Putamen (tissue), 1 donor: ENCODE measurements at places on chromosomes 1 and 21.
A peak's percentile ranks its signal among the peaks of the same experiment; 100 is the strongest.

DNA sequence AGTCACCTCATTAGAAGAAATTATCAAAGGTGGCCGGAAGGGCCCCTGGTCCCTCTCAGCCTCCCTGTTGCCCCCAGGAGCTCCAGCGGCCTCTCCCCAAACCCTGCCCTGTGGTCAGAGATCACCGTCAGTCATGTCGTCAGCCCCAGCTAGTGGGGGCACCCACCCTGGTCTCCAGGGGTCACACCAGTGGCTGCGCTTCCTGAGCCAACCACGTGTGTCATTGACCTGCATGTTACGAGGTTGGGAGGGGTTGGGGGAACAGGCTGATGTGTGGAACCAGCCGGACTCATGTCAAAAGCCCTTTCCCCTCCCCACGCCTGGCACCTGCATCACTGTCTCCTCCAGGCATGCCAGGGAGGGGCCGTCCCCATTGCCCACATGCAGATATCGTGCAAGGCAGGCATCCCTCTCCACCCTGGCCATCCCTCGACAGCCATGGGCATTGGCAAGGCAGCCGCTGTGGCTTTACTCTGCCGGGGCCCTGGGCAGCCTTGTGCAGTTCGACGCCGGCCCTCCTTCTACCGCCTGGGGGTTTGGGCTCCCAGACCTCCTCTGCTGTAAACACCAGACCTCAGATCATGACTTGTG, 128.7 kb downstream of the CRYAA start:
- DNase-seq: no peak

GRCh38 chr1:1779320-1779675, 1.0 kb upstream of the NADK start:
- DNase-seq: no peak

DNA sequence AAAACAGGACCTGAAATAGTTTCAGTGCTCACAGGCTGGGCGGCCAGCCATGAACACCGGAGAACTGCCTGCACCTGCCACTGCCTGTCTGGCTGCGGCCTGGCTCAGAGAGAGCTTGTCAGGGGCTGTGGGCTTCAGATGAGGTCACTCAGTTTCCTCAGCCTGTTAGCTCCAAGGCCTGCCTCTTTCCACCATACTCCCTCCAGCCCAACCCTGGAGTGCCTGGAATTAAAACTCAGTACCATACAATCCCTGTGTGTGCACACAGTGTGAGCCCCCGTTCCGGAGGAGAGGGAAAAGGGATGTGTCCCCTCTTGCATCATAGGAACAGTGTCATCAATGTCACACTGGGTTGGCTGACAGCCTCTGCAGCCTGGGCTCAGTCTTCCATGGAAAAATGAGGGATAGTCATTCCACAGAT, 16.2 kb downstream of the CACNA1S start:
- DNase-seq: no peak

- DNase-seq: no peak
Measured at GRCh38 chr1:193657552-193657951, 471.1 kb upstream of the B3GALT2 start.

DNA sequence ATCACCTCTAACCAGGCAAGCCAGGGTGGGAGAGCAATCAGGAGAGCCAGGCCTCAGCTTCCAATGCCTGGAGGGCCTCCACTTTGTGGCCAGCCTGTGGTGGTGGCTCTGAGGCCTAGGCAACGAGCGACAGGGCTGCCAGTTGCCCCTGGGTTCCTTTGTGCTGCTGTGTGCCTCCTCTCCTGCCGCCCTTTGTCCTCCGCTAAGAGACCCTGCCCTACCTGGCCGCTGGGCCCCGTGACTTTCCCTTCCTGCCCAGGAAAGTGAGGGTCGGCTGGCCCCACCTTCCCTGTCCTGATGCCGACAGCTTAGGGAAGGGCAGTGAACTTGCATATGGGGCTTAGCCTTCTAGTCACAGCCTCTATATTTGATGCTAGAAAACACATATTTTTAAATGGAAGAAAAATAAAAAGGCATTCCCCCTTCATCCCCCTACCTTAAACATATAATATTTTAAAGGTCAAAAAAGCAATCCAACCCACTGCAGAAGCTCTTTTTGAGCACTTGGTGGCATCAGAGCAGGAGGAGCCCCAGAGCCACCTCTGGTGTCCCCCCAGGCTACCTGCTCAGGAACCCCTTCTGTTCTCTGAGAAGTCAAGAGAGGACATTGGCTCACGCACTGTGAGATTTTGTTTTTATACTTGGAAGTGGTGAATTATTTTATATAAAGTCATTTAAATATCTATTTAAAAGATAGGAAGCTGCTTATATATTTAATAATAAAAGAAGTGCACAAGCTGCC, 19.8 kb downstream of the CSF1 start:
- no peak for DNase-seq

GRCh38 chr1:240734001-240734400, 122.0 kb upstream of the GREM2 start:
- no peak for DNase-seq

DNA sequence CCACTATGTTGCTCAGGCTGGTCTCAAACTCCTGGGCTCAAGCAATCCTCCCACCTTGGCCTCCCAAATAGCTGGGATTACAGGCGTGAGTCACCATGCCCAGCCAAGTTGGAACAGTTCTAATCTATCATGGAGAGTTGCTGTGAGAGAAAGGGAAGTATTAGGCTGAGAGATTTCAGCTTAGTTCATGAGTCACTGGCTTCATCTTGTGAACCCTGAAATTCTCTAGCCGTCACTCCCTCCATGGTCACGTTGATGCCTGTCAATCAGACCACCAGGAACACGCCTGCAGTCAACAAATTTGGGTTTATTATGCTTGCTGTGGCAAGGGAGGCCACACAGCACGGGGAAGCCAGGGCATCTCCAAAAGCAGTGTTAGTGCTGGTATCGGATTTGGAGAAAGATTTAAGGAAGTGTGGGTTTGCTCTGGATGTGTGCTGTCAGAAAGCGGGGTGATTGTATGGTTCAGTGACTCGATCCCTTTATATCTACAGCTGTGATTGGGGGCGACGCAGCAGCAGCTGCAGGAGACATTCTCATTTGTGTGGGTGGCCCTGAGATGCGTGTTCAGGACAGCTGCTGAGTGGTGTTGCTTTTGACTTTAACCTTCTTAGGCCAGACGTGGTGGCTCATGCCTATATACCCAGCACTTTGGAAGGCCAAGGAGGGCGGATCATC, 18.7 kb downstream of the UQCRHL start:
- no peak for DNase-seq

DNA sequence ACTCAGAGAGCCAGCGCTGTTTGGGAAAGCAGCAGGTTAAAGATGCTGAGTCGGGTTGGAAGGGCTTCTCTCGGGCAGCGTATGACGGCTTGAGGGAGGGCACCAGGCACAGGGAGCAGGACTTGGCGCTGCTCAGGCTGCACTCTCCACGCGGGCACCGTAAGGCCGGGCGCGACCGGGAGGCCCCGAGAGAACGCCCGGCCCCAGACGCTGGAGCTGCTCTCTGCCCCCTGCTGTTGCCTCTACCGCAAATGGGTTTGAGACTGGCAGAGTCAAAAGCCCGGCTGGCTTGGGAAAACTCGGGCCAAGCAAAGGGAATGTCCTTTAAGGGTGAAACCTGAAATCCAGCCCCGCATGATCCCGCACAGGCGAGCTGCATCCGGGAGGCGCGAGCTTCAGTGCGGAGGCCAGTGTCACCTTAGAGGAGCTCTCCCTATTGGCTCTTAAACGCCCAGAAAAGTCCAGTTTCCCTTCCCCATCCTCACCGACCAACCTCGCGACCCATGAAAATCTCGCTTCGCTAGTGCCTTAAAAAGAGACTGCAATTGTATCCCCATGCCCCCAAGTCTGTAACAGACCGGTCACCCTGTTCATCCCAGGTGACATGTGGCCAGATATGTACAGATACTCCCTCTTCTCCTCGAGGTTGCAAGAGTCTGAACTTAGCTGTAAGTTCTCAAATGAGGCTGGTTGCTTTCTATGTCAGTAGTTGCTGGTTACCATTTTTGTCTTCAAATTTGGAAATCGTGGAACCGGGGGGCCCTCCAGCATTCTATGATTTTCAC, 1.1 kb downstream of the PRRX1 start:
- DNase-seq: no peak

DNA sequence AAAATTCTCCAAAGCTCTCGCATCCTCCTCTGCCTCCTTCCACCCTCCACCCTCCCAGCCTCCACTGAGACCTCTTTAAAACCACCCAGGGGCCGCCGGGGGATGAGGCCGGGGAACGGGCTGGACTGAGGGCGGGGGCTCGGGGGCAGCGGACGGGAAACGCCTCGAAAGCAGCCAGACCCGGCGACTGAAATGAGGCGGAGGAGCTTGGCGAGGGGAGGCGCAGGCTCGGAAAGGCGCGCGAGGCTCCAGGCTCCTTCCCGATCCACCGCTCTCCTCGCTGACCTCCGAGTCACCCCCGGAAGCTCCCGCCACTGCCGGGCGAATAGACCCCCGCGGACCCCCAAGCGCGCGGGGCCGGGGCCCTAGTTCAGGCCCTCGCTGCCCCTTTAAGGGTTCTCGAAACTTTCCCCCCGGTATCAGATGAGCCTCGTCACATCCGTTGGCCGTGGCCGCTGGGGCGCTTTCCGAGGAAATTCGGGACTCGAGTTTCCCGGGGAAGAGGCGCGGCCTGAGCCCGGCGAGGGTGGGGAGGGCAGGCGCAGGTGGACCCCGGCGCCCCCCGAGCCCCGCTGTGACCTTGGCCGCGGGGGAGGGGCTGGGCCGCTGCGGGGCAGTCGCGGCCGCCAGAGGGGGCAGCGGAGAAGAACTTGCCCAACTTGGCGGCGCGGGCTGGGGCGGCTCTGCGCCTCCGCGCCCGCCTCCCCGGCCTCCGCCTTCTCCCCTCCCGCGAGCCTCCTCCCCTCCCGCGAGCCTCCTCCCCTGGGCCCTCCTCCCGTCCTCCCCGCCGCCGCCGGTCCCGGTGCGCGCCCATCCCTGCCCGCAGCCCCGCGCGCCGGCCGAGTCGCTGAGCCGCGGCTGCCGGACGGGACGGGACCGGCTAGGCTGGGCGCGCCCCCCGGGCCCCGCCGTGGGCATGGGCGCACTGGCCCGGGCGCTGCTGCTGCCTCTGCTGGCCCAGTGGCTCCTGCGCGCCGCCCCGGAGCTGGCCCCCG, at the start of gene BACE2:
Gene BACE2, plus strand, starts transcription at position 813 of the 995 bp plus-strand sequence. Its CDS starts 104 bp downstream, at position 917.
- peak; percentile 53 for DNase-seq

DNA sequence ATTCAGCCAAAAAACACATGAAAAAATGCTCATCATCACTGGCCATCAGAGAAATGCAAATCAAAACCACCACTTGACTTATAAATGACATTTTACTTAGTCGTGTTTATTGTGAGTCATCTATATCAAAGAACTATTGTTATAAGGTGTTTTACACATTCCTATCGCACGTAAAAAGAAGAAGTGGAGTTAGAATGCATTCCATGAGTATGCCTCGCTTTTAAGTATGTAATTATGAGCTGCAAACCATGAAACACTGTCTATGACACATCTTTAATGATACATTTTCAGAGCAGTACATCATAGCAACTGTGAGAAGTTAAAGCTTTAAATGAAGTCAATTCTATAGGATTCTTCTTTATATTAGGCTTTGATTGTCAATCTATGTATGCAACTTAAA, 614.3 kb upstream of the ADAMTS5 start:
- DNase-seq: no peak

DNA sequence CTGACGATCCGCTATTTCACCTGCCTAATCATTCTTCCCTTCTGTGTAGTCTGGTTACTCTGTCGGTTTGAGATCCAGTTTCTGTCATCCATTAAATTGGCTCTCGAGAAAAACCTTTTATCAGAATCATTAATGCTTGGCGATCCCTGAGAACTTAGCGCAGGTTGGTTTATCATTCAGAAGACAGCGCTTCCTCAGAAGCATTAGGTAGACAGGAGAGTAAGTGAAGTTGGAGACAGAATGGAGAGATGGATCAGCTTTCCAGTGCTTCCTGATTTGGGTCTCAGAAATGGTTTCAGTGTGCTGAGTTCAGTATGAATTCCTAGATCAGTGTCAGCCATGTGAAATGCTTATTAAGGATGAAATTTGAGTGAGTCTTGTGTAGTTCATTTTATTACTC, 1.3 kb downstream of the USP1 start:
- peak; percentile 6 for DNase-seq

DNA sequence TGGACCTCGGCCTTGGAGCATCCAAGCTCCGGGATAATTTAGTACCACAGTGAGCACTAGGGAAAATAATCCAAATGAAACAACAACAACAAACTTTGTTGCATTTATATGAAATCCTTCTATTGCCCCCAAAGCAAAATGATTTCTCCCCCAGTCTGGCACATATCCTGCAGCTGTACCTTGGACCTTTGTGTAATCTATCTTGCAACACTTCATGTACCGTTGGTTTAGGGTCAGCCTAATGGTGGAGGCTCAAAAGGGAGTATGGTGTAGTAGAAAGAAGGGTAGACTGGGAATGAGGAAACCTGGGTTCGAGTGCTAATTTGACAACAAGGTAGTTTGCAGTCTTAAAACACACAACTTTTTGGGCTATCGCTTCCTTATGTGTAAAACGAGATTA, 12.1 kb downstream of the GREM2 start:
- DNase-seq: no peak

DNA sequence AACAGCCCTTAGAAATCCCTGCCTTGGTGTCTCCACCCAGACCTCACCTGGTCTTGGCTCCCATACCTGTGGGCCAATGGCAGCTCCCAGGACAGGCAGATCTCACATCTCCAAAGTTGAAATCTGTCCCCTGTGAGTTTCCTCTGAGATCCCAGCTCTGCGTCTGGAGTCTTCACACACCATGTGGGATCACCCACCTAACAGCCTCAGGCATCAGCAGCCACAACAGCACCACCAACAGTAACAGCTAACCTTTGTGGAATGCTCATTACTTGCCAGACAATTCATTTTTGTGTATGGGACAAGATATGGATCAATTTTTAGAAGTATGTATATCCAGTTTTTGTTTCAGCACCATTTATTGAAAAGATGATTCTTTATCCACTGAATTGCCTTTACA, 523.2 kb downstream of the MATN1 start:
- no peak for DNase-seq

DNA sequence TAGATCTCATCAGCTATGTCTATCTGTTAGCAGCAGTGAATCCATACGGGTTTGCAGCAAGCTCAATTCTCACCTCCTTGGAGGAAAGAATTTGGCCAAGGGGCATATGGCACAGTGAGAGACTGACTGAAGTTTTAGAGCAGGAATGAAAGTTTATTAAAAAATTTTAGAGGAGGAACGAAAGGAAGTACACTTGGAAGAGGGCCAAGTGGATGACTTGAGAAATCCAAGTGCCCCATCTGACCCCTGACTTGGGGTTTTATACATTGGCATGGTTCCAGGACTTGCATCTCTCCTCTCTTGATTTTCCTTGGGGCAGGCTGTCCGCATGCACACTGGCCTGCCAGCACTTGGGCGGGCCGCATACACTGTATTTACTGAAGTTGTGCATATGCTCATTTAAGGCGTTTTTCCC, 9.2 kb upstream of the OSBPL9 start:
- no peak for DNase-seq

GRCh38 chr1:69244211-69244610, 323.5 kb upstream of the LRRC7 start:
- DNase-seq: no peak

DNA sequence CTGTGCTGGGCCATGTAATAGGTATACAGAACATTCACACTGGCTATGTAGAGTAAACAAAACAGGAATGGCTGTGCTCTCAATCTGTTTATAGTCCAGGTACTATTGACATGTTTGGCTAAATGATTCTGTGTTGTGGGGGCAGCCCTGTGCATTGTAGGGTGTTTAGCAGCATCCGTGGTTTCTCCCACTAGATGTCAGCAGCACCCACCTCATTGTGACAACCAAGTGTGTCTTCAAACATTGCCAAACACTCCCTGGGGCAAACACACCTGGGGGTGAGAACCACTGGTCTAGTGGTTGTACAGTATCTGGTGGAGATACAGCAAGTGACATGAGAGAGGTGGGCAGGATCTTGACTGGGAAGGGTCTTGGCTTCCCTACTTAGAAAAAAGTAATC, 80.4 kb upstream of the SPATA6 start:
- no peak for DNase-seq

GRCh38 chr1:152941037-152941711, 5.8 kb upstream of the SPRR5 start:
- no peak for DNase-seq
